Suppressor macrophage (primary cell): ENCODE measurements at places on chromosomes 1 and 21.
A peak's percentile ranks its signal among the peaks of the same experiment; 100 is the strongest.

DNA sequence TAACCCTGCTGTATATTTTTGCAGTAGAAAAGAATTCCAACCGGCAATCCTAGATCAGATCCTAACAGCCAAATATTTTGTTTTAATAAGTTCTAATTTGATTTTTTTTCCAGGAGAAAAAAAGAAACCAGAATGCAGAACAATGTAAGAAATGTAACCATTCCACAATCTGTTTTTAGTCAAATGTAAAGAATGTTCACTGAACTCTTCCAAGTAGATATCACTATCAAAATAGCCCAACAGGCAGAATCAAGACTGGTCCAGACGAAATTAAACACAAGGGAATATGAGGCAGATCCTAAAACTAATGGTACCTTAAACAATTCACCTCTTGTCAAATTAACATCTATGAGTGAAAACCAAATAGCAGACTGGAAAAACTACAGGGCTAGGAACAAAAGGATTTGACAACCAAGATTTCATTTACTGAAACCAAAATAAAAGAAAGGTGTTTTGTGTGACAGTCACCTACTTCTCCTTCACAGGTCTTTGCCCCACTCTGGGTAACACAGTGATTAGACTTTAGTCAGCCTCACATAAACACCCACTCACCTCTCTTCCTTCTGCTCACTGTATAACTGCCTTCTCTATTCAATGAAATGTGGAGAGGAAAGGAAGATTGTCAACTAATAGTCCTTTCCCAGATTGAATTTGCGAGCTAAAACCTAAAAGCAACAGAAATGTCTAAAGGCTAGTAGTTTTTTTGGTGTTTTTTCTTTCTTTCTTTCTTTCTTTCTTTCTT lies 137.9 kb downstream of the FAF1 start:
- DNase-seq: no peak

DNA sequence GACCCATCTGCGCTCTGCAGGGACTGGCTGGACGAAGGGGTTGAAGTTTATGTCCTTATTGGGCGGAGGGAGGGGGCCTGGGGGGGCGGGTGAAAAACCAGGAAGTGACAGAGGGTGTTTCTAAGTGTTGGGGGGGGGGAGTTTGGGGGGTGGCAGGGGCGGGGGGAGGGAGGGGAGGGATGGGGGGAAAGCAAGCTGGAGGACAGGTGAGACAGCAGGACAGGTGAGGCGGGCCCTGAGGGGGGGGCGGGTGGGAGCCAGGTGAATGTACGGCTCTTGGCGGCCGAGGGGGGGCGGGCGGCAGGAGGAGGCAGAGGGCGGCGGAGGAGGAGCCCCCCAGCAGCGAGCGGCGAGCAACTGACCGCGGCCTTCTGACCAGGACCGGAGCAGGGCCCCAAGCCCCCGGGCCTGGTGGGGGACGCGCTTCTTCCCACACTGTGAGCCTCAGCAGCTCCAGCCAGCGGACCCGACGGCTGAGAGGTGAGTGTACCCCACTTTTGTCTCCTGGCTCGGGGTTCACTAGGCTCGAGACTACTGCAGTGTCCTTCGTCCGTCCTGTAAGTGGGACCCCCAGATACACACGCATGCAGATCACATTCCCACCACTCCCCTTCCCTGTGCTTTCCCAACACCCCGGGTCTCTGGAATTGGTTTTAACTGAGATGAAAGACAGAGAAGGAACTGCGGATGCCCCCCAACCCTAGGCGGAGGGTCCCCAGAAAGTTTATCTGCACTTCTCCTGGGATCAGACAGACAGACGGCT lies at the start of gene ZBTB7B:
Gene ZBTB7B, plus strand, starts transcription at position 339 of the 763 bp plus-strand sequence. CDS start 11,859 bp downstream, outside the sequence.
- DNase-seq: peak; percentile 62

DNA sequence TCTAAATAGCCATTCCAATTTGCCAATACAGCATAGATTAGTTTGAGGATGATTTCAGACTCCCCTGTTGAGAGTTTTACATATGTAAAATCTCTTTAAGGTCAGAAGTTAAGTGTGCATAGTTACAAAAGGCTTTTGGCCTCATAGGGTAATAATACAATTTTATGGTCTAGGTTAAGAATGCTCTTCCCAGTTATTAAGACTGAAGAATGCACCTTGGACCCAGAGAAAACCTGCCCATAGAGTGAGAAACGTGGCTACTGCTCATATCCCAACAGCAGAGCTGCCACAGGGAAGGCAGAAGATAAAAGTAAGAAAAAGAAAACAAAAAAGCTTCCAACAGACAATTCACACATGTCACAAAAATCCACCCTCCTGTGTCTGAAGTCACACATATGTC lies 255.9 kb downstream of the LMO4 start:
- DNase-seq: no peak

GRCh38 chr1:121522061-121522759 lies 337.4 kb downstream of the SRGAP2C start:
- no peak for DNase-seq

DNA sequence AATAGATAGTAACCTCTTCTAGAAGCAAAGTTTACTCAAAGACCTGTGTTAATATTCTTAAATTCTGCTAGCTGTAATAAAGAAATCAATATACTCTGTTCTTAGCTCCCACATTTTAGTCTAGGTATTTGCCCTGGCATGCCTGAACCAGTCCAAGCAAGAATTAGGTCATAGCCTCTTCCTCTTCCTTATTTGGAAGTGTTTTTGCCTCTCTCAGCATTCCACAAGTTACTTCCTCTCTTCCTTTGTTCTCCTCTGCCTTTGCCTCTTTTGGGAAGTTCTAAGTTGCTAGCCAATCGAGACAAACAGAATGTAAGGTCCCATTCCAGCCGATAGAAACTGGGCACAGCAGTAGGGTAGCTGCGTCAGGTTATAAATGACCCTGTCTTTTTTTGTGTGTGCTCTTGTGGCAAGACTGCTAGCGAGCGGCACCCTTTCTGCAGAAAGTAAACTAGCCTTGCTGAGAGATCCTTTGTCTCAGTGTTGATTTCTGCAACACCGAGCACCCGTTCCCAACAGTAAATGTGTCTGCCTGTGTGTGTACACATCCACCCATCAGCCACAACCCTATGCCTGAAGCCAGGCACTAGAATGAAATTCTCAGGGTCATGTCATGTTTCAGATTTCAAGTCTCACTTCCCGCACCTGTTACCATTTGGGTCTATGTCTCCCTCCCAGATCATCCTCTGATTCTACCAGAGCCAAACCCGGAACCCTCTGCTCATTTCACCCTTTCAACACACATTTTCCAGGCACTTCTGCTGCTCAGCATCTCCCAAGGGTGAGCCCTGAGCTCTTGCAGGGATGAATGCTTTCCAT lies 37.5 kb downstream of the LRRC3 start:
- DNase-seq: peak; percentile 7

DNA sequence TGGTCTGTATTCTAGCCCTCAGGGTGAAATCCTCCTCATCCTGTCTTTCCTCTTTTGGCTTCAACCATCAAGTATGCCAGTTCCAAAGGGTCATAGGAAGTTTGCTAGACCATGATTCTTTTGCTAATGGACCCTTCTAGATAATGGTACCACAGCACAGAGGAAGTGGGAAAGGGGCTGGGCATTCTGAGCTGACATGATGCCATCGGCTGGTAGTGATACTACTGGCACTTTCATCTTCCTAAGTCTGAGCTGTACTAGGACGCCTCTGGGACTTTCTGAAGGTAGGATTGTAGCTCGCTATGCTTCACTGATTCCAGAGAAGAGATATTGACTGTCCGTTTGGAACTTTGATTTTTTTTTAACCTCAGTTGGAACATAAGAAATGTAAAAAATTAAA lies 11.4 kb downstream of the FASLG start:
- no peak for DNase-seq

DNA sequence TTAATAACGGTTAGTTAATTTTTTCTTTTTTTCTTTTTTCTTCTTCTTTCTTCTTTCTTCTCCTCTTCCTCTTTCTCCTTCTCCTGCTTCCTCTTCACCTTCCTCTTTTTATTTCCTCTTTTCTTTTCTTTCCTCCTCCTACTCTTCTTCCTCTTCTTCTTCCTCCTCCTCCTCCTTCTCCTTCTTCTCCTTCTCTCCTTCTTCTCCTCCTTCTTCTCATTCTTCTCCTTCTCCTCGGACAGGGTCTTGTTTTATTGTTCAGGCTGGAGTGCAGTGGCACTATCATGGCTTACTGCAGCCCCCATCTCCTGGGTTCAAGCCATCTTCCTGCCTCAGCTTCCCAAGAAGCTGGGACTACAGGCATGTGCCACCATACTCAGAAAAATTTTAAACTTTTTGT lies 13.4 kb upstream of the ACBD3 start:
- no peak for DNase-seq
